ENCODE measurements at places on chromosomes 3 and 15.

GRCh38 chr3:128498127-128498626 lies 5.2 kb upstream of the GATA2 start:
- no peak for DNase-seq

GRCh38 chr3:129607391-129608068 lies 1.1 kb upstream of the PLXND1 start:
- no peak for DNase-seq

DNA sequence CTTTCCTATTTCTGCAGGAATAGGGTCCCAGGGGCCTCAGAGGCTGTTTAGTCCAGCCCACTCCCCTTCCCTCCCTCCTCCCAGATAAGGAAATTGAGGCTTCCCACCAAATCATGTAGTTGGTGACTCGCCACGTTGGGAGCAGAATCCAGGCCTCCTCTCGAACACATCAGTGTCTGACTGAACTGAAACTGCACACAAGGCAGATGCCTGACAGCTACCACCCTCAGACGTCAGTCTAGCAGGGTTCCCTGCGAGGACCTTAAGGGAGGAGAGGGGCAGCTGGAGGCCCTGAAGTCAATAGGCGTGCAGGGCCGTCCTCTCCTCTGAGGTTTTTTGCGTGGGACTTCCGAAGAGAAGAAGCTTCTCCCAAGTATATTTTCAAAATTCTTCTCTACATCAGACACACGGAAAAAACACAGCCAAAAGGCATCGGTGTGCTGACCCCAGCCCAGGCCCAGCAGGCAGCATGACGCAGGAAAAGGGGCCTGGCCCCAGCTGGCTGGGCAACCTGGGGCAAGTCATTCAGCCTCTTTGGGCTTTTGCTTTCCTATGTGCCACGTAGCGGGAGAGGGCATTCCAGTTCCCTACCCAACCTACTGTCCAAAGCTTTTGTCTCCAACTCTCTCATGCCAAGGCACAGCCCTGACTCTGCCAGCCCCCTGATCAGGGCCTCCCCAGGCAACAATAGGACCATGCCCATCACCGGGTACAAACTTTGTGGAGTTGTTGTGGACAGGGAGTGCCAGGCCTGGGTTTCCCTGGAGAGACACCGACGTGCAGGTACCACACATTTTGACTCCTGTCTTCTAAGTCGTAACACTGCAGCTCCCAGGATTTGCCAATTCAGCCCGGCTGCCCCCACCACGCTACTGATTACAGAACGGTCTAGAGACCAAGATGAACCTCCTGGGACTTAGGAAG lies 283.1 kb downstream of the XXYLT1 start:
- no peak for DNase-seq

GRCh38 chr3:112773-113172 lies 83.8 kb upstream of the CHL1 start:
- no peak for DNase-seq

GRCh38 chr15:27671819-27672437 lies 427.2 kb downstream of the OCA2 start:
- no peak for DNase-seq

GRCh38 chr3:192943393-192943792 lies 25.7 kb upstream of the MB21D2 start:
- DNase-seq, result no peak

DNA sequence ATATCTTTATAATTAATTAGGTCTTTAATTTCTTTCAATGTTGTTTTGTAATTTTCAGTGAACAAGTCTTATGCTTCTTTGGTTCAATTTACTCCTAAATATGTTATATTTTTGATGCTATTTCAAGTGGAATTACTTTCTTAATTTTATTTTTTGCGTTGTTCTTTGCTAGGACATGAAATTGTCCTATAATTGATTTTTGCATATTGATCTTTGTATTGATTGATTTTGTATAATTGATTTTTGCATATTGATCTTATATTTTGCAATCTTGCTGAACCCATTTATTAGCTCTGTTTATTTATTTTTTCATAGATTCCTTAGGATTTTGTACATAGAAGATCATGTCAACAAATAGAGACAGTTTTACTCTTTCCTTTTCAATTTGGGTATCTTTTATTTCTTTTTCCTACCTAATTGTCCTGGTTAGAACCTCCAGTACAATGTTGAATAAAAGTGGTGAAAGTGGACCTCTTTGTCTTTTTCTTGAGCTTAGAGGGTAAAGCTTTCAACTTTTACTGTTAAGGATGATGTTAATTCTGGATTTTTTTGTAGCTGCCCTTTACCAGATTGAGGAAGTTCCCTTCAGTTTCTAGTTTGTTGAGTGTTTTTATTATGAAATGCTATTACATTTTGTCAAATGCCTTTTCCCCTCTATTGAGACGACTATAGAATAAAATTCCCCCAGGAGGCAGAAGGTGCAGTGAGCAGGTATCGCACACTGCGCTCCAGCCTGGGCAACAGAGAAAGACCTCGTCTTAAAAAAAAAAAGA lies 36.8 kb upstream of the CCDC50 start:
- DNase-seq, result no peak

DNA sequence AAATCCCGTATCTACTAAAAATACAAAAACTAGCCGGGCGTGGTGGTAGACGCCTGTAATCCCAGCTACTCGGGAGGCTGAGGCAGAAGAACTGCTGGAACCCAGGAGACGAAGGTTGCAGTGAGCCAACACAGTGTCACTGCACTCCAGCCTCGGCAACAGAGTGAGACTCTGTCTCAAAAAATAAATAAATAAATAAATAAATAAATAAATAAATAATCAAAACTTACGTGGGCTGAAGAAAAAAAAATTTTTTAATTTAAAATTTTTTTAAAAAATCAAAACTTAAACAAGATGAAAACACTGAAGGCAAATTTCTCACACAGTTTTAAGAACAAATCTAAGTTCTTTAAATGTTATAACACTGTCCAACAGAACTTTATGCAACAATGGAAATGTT lies 14.4 kb downstream of the MSL2 start:
- DNase-seq, result no peak

GRCh38 chr15:50162969-50163718 lies 18.9 kb upstream of the SLC27A2 start:
- DNase-seq, result no peak

DNA sequence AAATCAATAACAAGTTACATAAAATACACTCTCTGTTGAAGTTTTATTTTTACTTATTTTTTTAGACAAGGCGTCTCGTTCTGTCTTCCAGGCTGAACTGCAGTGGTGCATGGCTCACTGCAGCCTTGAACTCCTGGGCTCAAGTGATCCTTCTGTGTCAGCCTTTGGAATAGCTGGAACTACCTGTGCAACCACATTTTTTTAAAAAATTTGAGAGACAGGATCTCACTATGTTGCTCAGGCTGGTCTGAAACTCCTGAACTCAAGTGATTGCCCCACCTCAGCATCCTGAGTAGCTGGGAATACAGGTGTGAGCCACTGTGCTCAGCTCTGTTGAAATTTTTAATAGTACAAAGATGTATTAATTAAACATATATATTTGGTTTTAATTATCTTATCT lies 614.3 kb upstream of the ARRDC4 start:
- no peak for DNase-seq

DNA sequence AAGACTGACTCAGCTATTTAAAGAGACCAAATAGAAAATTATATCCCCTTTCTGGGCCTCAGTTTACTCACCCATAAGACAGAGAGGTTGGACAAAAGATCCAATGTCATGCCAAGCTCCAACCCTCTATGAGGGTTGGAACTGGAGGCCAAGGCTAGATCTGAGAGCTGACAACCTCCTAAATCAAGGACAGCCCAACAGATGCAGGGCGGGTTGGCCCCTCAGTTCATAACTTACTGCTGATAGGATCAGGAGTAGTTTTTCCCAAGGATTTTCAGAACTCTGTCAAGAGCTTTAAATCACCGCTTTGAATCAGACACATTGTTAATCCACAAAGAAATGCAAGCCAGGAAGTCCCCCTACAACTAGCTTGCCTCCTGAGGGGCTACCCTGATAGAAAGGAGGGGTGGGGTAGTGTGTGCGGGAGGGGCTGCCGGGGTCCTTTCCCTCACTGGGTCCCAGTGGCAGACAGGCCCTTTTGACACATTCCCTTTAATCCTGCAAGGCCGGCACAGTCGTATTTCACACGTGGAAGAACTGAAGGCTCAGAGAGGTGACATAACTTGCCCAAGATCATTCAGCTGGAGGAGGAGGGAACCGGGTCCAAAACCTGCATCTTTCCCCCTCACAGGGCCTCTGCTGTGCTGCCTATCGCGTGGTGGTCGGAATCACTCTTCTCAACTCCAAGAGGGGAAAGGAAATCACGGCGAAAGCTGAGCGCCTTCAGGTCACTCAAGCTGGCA lies 21.4 kb downstream of the BMF start:
- no peak for DNase-seq

GRCh38 chr3:2714834-2715233 lies 395.3 kb downstream of the IL5RA start:
- no peak for DNase-seq

DNA sequence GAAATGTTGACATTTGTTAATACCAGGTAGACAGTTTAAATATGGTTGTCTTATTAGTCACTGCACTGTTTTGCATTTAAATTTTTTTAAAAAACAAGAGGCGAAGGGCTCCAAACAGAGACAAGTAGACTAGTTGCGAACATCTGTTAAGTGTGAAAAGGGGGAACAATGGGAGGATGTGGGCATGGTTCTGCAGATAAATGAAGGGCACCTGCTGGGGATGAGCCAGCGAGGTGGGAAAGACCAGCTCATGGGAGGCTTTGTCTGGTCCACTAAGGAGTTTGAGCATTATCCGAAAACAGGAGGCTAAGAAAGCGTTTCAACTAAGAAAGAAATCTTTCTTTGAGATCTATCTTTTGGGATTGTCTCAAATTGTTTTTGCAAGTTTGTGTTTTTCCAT lies 72.7 kb downstream of the FBN1 start:
- no peak for DNase-seq

GRCh38 chr15:31254431-31255175 lies 72.0 kb upstream of the KLF13 start:
- no peak for DNase-seq

DNA sequence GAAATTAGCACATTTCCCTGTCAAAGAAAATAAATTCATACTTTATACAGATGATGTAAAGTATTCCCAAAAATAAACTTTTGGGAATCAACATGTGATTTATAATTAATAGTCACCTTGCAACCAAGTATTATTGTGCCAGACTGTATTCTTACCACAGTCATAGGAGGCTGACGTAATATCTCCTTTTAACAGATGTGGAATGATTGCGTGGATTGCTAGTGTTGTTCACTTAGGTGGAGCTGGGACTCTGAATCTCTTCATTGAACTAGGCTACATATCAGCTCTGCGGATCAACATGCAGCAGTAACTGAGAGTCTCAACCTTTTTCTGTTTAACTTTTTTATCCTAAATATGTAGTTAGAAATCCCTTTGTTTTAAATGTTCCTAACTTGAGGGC lies 37.2 kb downstream of the PXK start:
- no peak for DNase-seq

GRCh38 chr3:188528396-188528795 lies 374.4 kb downstream of the LPP start:
- DNase-seq, result no peak

GRCh38 chr3:84835366-84835765 lies 123.4 kb upstream of the CADM2 start:
- no peak for DNase-seq

- no peak for DNase-seq
Observed at GRCh38 chr3:105821433-105821832, 47.4 kb downstream of the CBLB start.

- DNase-seq, result peak; percentile 99
Observed at GRCh38 chr3:52237657-52238172, 1.2 kb downstream of the TWF2 start.

GRCh38 chr3:31858439-31858838 lies 122.6 kb downstream of the OSBPL10 start:
- no peak for DNase-seq

DNA sequence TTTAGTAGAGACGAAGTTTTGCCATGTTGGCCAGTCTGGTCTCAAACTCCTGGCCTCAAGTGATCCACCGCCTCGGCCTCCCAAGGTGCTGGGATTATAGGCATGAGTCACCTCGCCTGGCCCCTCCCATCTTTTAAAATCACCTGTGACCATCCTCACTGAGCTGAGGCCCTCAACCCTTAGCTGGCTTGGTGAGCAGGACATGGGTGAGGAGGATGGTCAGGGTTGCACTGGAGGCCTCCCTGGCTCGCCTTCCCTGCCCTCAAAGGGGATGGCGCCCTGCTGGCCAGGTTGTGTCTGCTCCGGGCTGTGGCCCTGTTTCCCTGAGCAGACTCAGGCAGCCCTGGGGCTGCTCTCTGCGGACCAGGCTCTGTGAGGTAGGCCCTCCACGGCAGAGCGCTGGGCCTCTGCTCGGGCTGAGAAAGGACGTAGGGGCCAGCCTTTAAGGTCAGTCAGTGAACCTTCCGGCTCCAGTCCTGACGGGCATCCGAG lies 33.7 kb downstream of the SYNM start:
- no peak for DNase-seq

GRCh38 chr3:171258316-171258715 lies 201.9 kb downstream of the TNIK start:
- no peak for DNase-seq

- DNase-seq, result no peak
Observed at GRCh38 chr3:15094187-15094875, 4.6 kb downstream of the RBSN start.

DNA sequence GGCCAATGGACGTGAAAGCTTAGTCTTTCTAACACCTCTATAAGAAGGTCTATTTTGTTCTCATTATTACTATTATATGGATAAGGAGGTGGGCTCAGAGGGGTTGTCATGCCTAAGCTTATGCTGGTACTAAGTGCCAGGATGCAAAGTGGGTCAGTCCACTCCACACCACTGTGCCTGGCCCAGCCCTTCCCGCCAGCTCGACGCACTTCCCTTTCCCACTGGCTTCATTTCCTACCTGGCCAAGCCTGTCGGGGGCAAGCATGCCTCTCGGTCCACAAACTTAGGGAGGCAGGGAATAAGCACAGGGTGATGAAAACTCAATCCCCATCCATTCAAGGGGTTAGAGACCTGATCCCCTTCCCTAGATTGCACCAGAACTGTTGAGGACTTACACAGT lies 5.9 kb upstream of the SYNM start:
- no peak for DNase-seq
